ENCODE measurements at places on chromosomes 13 and 19.

DNA sequence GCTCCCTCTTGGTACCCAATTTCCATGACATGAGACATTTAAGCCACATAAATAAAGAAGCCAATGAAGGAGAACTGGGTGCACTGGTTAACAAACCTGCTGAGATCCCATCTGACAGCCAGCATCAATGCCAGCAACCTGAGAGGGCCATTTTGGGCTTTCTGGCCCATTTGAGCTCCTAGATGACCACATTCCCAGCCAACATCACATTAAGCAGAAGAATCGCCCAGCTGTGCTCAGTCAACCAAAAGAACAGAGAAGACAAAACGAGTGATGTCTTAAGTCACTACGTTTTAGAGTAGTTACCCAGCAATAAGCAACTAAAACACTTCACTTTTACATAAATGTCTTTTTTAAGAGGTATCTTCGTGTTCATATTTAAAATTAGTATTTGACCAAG lies 21.9 kb downstream of the LCP1 start:
- no peak for DNase-seq

- DNase-seq, result peak; percentile 59
Observed at GRCh38 chr13:49995625-49996101, 1.2 kb upstream of the TRIM13 start.

DNA sequence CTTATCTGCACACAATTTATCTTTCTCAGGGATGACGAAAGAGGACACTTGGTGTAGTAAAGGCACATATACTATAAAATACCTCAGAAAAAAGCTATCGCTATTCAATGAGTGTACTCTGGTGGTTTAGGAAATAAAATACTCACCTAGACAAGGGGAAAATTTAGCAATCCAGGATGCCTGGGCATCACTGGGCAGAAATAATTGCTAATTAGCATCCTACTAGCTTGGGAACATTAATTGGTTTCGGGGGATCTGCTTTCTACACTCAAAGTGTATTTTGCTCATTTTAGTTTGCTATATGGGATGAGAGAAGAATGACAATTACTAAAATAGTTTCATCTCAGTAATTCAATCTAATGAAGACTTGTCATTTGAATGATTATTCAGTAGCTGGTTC lies 60.3 kb downstream of the OLFM4 start:
- DNase-seq, result no peak

DNA sequence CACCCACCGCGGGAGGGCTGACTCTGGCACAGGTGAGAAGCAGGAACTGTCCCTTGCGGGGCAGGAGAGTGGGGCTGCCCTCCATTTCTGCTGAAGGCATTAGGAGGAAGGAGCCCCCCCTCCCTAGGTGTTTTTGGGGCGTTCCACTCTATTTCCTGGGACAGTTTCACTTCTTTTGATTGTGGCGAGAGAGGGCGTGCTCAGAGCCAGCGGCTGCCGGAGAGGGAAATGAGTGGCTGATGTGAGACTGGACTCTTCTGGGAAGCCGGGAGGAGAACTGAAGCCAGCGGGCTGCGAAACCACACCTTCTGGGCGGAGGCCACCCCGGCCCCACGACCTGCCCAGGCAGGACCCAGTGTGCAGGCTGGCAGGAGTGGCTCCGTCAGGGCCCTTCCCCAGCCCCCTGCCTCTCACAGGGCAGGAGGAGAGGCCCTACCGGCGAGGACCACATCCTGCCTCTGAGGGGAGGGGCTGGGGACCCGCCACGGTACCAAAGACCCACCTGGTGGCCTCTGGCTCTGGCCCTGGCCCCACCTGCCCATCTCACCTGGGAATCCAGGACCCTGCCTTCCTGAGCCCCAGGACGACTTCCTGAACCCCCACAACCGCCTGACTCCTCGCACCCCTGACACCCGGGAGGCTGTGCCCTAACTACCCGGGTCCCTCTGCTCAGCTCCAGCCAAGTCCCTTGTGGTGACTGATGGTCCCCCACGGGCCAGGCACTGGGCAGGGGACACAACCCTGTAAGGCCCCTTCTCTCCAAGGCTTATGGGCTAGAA lies 25.9 kb downstream of the MPND start:
- DNase-seq, result peak; percentile 83

DNA sequence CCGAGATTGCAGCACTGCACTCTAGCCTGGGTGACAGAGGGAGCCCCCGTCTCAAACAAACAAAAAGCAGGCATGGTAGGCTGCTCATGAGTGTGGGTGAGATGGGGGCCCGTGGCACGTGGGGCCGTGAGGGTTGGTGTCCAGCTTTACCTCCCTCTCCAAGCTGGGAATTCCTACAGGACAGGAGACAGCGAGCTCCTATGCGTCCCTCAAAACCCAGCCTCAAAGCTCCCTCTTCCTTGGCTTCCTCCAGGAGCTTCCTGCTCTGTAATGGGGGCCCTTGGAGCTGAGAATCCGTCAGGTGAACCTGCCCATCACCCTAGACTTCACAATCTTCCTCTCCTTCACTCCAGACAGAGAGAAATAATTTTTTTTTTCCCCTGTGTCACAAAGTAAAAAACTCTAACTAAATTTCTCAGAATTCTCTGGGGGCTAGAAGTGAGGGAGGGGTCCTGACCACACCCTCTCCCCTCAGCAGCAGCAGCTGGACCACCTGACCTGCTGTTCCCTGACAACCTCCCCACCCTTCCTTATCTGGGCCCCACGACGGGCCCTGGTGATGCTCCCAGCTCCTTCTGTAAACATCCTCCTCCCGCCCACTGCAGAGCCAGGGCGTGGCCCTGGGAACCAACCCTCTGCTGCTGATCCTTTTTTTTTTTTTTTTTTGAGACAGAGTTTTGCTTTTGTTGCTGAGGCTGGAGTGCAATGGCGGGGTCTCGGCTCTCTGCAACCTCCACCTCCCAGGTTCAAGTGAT lies 22.1 kb upstream of the WDR18 start:
- DNase-seq, result peak; percentile 93

- no peak for DNase-seq
Observed at GRCh38 chr19:30684613-30685012, 312.4 kb downstream of the ZNF536 start.

DNA sequence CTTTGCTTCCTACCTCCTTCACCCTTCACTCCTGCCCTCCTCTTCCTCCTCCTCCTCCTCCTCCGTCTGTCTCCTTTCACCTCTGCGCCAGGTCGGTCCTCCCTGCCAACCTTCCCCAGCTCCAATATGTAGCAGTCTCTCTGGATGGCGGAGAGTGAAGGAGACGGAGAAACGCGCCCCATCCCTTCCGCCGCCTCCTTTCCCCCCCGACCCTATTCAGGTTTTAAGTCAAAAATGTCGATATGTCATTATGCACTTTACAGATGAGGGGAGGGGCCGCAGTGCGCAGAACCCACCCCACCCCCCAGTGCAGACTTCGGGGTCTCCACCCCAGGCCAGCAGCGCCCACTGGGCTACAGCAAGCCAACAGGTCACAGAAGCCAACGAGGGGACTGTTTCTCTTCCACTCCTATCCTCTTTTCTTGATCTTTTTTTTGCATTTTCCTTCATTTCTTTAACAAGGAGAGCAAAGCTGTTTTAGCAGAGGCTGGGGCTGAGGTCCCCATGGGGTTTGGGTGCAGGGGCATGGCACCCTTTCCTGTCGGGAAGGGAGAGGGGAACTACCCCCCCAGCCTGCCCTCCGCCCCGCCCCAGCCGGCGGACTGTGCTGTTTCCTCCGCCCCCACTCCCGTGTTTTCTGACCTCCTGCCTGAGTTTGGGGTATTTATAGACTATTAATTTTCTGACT lies 9.2 kb downstream of the MIDN start:
- no peak for DNase-seq

- no peak for DNase-seq
Observed at GRCh38 chr13:20719783-20720182, 16.3 kb downstream of the IL17D start.

DNA sequence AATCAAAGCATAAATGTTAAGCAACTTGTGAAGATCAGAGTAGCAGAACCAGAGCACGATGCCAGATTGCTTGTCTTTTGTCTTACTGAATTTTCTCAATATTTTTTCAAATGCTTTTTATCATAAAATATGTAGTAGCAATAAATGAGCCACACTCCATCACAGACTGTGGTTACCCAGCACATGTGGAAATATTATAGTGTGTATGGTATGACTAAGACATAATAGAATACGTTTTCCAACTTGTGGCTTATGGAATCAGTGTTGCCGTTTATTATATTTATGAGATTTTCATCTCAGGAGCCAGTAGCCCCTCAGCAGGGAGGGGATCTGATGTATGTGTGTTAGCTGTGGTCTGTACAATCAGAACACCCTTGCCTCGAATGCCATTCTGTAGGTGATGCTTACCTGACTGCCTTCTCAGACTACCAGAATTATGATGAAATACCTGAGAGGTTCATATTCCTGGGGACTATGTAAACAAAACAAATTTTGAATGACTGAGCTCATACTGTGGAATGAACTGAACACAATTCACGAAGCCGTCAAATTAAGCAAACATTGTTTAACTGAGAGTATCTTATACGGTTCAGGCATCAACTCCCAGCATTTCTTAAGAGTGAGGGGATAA lies 1.9 kb downstream of the SCEL start:
- no peak for DNase-seq

DNA sequence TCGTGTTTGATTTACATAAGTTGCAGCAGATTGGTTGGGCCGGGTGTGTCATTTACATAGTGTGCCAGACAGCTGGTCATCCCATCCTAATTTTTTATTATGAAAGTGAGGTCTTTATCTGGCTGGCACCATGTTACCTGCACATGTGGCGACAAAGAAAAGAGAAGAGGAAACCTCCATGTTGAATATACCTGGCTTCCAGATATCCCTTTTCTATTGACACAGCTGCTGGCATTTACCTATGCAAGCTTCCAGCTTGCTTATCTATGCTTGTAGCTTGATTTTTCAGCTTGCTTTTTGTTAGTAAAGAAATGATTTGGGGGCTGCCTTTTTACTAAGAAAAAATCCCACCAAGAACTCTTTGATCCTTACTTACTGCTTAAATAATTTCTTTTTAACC lies 681.3 kb upstream of the SLITRK1 start:
- DNase-seq, result no peak

DNA sequence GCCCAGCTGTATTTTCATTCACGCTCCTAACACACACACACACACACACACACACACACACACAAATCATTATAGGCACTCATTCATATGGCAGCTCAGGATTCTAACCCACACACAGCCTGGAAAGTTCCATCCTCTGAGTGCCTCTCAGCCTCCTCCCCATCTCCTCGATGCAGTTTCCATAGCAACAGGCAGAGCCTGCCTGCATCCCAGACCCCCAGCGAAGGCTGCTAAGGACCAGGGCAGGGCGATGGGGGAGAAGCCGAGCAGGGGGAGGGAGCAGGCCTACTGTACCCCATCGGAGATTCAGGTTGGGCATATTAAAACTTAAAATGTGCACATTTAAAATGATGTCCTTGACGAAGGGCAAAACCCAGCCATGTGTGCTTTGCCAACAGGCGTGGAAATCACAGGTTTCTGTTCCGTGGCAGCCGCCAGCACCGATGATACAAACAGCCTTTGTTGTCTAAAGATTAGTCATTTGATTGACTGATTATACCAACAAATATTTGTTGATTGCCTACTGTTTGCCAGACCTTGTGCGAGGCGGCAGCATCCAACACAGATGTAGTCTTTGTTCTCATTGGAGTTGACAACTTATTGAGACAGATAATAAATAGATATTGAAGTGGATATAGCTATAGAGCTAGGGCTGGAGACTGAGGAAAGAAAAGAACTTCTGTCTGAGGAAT lies 43.8 kb upstream of the USP29 start:
- no peak for DNase-seq

DNA sequence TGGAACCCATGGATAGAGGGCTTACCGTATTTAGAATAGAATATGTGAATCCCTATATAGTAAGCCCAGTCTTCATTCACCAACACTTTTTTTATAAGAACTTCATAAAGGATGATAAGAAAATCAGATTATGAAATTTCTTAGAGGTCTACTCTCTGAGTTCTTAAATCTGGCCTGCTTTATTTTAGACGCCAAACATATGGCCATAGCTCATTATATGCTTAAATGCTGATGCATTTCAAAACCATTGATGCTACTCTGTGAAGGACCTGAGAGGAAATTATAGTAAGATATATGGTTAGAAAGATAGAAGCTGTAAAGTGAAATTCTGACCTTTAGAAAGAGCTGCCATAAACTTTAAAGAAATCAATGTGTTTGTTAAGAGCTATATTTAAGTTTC lies 38.3 kb downstream of the GPC6 start:
- no peak for DNase-seq

DNA sequence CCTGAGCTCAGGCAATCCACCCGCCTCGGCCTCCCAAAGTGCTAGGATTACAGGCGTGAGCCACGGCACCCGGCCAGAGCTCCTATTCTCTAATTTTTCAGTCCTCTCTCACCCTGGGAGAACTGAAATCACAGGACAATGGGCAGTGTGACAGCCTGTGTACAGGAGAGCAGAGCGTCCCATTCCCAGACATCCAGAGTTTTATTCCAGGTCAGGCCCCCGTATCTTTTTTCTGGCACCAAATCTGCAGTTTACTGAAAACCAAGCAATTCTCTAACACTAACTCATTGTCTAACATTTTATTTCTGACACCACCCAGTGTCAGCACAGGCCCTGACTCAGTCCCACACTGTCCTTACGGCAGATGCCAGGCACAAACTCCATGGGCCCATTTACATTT lies 6.7 kb downstream of the ZNF708 start:
- DNase-seq, result no peak

DNA sequence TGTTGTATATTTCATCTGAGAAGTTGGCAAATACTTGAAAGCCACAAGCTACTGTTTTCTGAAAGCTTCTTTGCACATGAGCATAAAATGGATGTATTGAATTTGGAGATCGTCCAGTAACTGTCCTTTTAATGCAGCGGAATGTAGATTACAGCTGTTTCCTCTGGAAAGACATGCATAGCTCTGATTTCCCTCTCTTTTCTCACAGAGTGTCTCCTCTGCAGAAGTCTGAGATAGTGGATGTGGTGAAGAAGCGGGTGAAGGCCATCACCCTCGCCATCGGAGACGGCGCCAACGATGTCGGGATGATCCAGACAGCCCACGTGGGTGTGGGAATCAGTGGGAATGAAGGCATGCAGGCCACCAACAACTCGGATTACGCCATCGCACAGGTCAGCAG lies 283.0 kb downstream of the SHISA2 start:
- no peak for DNase-seq

GRCh38 chr19:38513762-38514167 lies 80.3 kb downstream of the RYR1 start:
- DNase-seq, result peak; percentile 4

GRCh38 chr13:32905063-32905863 lies 111.0 kb upstream of the KL start:
- DNase-seq, result no peak
